ENCODE measurements at places on chromosomes 5 and 9.

DNA sequence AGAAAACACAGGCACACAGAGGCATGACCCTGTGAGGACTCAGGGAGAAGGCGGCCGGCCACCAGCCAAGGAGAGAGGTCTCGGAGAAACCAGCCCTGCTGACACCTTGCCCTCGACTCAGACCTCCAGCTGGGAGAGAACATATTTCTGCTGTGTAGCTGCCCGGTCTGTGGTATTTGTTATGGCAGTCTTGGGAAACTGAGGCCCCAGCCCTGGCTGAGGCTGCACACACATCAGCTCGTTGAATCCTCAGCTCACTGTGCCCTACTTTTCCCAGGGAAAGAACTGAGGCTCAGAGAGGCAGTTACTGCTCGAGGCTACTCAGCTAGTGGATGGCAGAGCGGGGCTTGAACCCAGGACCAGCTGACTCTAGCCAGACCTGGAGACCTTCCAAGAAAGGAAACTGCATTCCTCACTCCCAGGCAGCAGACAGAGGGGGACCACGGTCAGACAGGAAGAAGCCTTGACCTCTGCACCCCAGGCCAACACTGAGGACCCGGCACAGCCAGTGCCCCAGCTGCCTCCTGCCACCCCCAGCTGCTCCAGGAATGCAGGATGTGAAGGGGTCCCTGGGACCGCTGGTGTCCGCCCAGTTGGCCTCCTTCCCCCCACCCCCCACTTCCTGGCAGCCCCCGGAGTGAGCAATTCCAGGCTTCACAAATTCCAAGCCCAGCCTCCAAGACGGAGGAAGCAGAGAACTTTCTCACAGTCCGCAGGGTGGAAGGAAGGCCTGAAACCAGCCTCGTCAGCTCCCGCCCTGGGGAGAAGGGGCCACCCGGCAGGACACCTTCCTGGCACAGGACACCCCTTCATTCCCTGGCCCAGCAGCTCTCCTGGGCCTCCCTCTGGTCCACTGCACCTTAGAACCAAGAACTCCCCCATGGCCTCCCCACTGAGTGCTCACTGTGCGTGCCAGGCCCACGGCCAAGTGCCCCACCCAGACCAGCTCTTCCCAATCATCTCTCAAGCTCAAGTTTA is 69.9 kb downstream of the LRSAM1 start:
- no peak for DNase-seq

- no peak for DNase-seq
These were observed 80.8 kb downstream of the NTRK2 start for GRCh38 chr9:84750152-84750865.

DNA sequence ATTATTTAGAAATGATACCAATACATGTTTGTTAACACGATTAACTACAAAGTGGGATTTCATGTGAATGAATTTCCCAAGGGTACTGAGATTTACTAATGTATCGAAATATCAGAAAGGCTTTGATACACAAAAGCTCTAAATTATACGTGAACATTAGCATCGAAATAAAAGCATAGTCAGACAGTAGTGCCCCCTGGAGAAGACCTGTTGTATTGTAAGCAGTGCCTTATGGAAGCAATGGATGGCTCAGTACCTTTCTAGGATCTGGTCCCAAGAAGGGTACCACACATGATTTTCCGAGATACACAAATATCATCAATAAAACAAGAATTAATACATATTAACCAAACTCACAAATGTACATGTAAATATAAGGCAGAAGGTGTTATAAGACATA is 153.8 kb downstream of the CDH12 start:
- no peak for DNase-seq

- DNase-seq: no peak
These were observed 38.9 kb upstream of the DAB2IP start for GRCh38 chr9:121612511-121612998.

DNA sequence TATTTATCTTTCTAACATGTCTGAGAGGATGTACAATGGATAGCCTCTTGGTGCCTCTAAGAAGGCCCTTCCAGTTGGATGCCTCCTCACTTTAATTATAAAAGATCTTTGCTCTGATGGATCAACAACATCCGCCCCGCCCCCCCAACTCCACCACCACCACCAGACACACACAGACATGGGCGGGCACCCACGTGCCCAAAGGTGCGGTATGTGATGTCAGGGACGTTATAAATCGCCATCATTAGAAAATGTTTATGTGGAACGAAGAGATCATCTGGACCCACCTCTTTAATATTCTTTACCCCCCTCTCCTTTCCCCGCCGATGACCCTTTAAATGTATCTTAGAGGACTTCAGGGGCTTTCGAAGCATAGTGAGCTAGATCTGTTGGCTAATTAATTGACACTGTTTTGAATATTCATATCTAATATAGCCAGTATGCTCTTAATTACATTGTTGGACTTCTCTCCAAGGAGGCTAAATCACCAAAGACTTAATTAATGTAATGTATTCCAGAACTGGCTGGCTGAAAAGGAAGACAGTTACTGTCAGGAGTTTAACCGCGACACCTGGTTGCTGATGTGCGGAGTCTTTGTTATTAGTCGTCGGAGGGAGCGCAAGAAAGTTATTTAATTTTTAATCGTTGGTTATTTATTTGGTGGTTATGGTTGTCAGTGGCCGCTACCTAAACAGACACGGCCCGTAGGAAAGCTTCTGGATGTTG is 6.1 kb upstream of the FOXB2 start:
- no peak for DNase-seq
